ENCODE measurements at places on chromosomes 12 and 14.

DNA sequence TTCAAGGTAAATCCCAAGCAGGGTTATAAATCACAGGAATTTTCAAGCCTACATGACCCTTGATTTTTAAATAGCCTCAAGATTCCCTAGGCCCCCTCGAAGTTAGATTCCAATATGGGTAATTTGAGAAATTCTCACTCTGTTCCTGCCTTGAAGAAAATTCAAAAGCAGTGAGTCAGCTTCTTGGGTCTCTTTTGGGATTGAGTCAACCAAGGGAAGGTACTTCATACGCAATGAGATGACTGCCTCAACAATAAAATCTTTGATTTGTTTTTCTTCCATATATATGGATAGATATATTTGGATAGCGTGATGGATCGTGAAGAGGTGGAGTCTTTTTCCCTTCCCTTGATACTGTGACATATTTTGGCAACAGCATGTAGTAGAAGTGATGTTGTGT lies 180.4 kb upstream of the ATP2B1 start:
- DNase-seq: no peak

DNA sequence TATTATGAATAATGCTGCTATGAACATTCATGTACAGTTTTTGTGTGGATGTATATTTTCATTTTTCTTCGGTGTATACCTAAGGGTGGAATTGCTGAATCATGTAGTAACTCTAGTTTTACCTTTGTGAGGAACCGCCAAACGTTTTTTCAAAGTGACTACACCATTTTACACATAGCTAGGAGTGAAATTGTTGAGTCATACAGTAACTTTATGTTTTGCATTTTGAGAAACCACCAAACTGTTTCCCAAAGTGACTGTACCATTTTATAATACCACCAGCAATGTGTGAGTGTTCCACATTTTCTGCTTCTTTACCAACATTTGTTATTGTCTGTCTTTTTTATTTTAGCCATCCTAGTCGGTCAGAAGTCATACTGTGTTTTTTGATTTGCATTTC lies 3.1 kb upstream of the TPH2 start:
- no peak for DNase-seq

DNA sequence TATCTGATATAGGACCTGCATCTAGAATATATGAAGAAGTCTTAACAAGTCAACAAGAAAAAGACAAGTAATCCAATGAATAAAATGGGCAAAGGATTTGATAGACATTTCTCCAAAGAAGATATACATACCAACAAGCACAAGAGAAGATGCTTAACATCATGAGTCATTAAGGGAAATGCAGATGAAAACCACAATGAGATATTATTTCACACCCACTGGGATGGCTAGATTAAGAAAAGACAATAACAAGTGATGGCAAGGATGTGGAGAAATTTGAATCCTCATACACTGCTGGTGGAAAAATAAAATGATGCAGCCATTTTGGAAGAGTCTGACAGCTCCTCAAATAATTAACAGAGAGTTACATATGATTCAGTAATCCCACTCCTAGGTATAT lies 502.6 kb downstream of the FUT8 start:
- DNase-seq: no peak

DNA sequence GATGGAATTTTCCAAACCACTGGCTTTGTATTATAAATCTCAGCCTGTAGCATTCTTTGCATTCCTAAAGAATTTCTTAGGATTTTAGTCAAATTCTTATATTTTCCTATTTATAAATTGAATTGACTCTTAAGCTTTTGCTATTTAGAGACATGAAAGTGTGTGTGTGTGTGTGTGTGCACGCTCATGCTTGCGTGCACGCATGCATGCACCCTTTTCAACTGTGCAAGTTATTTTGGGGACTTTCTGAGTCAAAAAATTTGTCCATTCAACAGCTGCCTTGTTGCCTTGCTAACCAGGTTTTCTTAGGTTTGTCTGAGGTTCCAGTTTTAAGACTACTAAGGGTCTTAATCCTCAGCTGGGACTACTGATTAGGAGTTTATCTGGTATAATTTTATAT lies 42.6 kb downstream of the GPATCH2L start:
- DNase-seq: no peak

DNA sequence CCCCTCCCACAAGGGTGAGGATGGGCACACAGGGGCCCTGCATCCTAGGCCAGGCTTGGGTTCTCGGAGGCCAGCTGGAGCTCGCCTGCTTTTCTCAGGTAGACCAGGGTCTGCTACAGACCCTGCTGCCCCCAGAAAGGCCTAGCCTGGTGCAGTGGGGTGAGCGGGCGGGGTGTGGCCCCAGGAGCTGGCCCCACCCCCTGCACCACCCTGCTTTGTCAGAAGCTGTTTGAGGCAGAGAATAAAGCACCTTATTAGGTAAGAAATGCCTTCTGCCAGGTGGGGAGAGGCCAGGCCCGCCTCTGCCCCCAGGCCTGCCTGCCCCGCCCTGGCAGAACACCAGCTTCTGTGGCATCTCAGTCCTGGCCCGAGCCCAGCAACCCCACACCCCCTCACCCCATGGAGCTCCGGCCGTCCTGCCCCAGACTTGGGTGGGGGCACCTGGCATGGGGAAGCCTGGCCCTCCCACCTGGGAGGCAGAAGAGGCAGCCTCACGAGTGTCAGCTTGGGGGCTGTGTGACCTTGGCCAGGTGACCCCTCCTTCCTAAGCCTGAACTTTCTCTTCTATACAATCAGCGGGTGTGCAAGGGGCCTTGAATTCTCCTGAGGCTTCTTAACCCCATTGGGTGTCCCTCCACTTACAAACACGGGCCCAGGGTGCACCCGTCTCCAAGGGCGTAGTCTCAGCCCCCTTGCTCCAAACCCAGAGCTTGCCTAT lies 43.2 kb downstream of the KRT80 start:
- peak; percentile 59 for DNase-seq

DNA sequence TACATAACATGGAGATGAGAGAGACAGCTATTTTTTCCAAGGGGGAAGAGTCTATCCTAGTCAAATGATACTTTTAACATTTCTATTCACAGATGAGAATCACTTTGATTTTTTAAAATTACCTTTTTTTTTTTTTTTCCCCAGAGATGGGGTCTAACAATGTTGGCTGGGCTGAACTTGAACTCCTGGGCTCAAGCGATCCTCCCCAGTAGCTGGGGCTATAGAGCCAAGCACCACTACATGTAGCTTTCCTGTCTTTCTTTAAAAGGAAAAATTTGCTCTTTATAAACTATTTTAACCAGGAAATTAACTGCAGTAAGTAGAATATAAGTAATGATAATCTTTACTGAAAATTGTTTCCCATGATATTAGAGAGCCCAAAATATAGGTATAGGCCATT lies 3.3 kb downstream of the PRICKLE1 start:
- no peak for DNase-seq

DNA sequence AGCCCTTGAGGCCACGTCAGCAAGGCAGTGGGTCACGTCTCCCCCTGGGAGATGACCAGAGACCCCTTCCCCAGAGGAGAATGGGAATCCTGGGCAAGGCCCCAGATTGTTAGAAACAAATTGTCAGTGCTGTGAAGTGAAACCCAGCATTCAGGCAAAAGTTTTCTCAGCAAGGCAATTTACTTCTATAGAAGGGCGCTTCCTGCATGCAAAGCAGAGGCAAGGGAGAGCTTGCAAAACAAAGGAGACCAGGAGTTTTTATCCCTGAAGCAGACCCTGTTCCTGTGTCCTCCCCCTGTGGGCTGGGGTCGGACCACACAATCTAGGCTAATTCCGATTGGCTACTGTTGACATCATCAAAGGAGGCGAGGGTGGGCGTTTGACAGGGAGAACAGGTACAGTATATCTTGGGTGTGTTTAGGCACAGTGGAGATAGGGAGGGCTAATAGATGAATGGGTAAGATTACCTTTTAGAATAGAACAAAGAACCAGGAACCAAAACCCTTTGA lies 114.2 kb downstream of the RIN3 start:
- DNase-seq: no peak

- no peak for DNase-seq
Observed at GRCh38 chr14:50864237-50864636, 7.6 kb upstream of the ABHD12B start.

Data from H54 (cell line).